Thoracic aorta (tissue), 2 donors: ENCODE measurements at places on chromosomes 1 and 21. TPM values are rescaled to one million over a fixed set of nuclear protein-coding genes. Genes with fewer than 3 reads are reported as not detected.

GRCh38 chr1:173934440-173934839 is 17.3 kb upstream of the SERPINC1 start:
- DNase-seq = no peak

- no peak for DNase-seq
Observed at GRCh38 chr1:91018006-91018405, 3.8 kb downstream of the ZNF644 start.

DNA sequence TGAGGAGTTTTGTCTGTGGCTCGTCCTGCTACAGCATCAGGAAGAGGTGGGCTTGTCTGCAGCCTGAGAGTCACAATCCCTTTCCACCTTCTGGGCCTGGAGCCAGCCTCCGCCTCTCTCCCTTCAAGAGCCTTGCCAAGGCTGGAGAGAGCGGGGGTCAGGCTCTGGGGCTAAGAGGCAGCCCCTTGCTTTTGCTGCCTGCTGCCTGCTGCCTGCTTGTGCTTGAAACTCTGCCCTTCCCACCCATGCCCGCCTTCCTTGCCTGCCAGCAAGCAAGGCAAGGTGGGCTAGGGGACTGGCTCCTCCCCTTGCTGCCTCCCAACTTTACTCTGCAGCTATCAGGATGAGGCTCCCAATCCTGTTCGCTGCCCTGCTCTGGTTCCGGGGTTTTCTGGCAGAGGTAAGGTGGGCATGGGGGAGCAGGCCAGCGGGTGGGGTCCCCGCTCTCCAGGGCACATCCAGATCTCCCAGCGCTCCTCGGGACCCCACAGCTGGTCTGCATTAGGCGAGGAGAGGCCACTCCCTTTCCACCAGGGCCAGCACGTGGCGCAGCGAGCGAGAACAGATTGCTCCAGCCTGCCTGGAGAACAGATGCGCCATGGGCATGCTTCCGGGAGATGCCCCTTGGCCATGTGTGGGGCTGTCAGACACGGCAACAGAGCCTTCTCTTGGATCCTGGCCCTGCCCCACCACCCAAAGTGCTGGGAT is 7.5 kb upstream of the PTPN7 start:
- DNase-seq = no peak

DNA sequence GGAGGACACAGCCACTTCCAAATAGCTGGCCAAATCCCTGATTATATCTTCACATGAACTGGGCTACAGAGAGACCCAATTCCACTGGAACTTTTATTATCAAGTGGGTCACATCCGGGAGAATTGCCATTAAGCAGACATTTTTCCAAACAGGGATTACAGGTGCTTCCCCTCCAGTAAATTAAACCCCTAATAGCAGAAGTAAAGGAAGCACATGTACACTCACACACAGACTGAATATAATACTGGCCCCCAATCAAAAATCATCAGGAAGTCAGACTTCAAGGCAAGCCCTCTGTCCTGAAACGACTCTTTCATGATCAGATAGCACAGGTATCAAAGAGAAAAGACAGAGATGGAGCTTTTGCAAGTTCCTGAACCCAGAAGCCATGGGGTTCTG is 118.6 kb upstream of the PPP2R5A start:
- DNase-seq = no peak

DNA sequence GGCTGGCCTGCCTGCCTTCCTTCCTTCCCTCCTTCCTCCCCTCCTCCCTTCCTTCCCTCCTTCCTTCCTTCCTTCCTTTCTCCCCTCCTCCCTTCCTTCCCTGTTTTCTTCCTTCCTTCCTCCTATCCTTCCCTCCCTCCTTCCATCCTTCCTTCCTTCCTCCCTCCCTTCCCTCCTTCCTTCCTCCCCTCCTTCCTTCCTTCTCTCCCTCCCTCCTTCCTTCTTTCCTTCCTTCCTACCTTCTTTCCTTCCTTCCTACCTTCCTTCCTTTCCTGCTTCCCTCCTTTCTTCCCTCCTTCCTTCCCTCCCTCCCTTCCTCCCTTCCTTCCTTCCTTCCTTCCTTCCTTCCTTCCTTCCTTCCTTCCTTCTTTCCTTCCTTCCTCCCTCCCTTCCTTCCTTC is 70.1 kb upstream of the PTGFR start:
- DNase-seq = no peak

DNA sequence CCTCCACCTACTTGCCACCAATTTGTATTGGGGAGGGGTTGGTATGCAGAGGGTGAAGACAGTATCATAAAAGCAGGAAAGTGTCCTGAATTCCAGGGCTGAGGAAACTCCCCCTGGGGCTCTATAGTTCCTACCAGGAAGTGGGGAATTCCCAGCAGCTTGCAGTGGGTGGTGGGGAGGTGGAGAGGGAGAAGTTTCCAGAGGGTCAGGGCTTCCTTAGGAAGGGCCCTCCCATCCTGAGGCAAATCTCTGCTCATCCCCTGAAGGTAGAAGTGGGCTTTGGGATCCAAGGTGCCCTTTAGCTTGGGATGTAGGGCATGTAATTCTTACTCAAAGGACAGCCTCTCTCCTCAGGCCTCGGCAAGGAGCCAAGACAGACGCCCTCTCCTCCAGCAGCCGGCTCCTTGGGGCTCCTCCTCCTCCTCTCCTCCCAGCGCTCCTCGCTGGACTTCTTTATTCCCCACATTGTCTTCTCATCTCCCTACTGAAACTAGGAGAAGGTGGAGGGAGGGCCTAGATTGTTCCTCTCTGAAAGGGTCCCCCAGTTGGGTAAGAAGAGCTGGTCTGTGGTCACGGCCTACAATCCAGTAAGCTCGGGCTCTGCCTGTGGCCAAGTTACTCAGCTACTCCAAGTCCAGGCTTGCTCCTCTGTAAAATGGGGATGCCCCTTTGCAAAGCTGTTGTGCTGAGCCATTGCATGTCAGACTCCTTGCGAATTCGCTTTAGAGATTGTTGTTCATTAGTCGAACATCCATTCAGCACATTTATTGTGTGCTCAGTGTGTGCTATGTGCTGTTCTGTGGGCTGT is 17.9 kb upstream of the CSF1 start:
- DNase-seq = no peak

DNA sequence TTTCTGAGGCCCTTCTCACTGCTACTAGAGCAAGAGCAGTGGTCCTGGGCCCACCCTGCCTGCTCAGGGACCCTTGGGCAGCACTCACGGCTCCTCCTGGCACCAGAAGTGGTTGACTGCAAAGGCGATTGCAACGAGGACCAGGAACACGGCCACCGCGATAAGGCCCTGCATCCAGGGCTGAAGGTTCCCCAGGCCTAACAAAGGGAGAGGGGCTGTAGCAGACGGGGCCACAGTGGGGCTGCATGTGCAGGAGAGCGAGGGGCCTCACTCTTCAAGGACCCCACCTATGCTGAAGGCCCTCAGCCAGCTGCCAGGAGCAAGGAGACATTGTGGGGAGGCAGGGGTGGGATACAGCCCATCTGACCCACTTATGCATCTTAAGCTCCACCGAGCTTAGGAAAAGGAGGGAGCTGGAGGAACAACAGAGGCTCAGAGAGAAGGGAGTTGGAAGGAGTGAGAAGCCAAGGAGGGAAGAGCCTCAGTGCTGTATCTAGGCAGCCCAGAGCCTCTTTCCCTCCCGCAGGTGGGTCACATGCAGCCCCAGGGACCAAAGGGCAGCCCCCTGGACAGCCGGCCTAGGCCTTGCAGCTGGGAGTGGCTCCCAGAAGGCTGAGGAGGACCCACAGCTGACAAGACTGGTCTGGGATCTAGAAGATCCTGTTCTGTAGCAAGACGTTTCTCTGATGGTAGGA is 2.5 kb downstream of the PDZK1IP1 start:
- DNase-seq = no peak

- DNase-seq = no peak
Observed at GRCh38 chr1:7326366-7326765, 444.7 kb upstream of the VAMP3 start.

DNA sequence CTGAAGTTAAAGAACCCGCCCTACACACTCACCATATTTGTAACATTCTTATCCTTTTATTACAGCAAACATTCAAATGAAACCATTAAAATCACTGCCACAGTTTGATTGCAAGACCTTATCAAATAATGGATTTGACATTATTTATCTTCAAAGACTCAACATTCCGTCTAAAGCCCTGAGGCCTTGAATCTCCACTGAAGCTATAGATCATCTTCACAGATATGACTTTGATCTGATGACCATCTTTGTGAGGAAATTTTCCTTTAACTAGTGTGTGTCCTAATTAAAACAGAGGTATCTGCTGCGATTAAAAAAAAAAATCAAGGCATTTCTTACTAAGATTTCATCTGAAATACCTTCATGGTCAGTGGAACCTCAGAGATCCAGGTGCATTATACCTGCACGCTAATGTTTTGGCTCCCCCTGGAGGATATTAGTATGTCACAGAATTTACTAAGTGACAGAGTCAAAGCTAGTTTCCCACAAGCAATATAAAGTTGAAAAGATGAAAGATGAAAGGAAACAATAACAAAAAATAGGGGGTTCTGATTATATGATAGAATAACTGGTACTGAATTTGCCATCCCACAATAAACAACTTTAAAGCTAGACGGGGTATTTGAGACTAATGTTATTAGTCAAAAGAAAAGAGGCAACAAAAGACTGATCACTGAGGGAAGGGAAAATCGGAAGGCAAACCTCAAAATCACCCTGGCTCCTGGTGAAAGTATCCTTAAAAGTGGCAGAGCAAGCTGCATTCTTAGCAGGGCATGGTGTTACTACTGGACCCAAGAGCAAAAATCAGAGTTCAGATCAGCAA is 923.4 kb downstream of the NCAM2 start:
- no peak for DNase-seq

DNA sequence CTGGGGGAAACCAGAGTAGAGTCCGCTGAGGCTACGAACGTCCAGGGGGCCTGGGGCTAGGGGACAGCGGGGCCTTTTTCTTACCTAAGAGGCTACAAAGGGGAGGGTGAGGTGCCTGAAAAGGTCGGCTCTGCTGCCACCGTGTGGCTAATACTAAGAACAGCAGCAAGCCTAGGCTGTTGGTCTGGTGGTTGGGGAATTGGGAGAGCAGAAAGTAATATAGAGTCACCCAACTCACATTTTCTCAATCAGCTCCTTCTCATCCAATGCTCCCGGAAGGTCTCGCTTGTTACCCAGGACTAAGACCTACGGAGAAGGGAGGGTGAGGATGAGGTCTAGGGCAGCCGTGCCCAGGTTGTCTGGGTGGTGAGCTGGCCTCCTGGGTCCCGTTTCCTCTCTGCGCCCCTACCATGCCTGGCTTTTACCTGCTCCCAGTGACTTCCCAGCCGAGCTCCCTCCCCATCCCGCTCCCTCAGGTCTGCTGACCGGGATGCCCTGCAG is 9.3 kb downstream of the ARL8A start:
- no peak for DNase-seq

- no peak for DNase-seq
Observed at GRCh38 chr1:27539901-27540861, 50.2 kb upstream of the WASF2 start.

- DNase-seq = no peak
Observed at GRCh38 chr1:153577624-153578051, 12.0 kb upstream of the S100A2 start.

AMY1A gene
- total RNA-seq = not detected

CFAP410 gene
- 51.3 TPM for total RNA-seq

F5 gene
- total RNA-seq = 0.68 TPM

SYT14 gene
- total RNA-seq = not detected

CCT8 gene
- total RNA-seq = 76.9 TPM

CSMD2 gene
- 3.0 TPM for total RNA-seq

TSSK3 gene
- 2.3 TPM for total RNA-seq

ATP6V1G3 gene
- not detected for total RNA-seq

BLACAT1 gene
- not detected for total RNA-seq

RNU1-2 gene
- total RNA-seq = under 0.01 TPM
